ENCODE measurements at places on chromosomes 11 and 22.

DNA sequence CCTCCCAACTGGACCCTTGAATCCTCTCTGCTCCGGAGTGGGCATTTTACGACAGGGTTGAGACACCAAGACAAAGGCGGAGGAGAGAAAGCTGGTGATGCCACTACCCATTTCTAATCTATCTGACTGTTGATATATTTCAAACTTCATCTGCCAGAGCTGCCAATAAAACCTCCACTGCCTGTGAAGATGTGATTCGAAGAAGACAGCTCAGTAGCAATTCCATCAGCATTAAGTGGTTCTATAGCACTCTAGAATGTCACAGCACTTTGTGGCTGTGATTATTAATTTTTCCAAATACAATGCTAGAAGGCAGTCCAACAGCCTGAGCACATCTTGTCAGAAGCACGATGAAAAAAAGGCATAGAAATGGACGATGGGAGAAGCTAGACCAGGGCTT, 282.8 kb downstream of the OPCML start:
- no peak for DNase-seq

DNA sequence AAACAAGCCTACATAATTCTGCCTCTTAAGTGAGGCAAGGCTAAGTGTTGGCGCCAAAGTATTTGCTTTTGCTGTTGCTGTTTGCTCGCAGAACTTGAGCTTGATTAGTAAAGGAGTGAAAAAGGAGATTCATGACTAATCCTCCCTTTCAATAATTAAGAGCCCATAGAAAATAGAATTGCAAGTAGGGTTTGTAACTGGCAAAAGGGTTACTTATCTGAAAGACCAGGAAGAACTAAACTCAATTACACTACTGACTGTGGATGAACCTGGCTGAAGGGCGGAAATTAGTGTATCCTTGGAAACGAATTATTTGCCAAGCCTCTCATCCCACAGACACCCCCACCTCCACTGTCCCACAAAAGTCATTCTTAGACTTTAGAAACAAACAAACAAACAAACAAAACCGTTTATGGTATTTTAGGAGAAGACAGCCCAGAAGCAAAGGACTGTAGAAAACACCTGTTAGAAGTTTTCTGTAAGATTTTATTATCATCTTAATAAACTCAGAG, 411 bp upstream of the EXPH5 start:
- no peak for DNase-seq

- no peak for DNase-seq
These were observed 605.0 kb upstream of the RAG2 start for GRCh38 chr11:37203006-37203405.

GRCh38 chr11:76803811-76804600, 20.9 kb downstream of the TSKU start:
- DNase-seq, result no peak

Data from CD4-positive, alpha-beta T cell treated with Interleukin-2 at 100 ng/mL for 4 hours (primary cell).